ENCODE measurements at places on chromosomes 7 and 10.
A peak's percentile ranks its signal among the peaks of the same experiment; 100 is the strongest.

DNA sequence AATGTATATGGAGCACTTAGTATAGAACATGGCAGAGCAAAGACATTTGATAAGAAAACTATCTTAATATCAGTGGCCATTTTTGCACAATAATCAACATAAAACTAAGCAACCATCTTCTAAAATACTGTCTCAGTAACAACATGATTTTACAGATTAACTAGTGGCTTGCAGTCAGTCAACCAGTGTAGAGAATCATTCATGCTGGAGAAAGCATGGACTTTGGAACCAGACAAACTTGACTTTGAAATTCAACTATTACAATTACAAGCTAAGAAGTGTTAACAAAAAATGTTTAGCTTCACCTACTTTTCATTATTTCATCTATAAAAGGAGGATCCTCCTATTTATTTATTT is 27.7 kb downstream of the CUBN start:
- DNase-seq = no peak

- DNase-seq = no peak
Measured at GRCh38 chr10:48976196-48976595, 36.6 kb upstream of the LRRC18 start.

- DNase-seq = no peak
Measured at GRCh38 chr7:36182854-36183604, 30.0 kb downstream of the EEPD1 start.

GRCh38 chr7:151687523-151688235 is 168.0 kb upstream of the RHEB start:
- no peak for DNase-seq

GRCh38 chr10:71575934-71576801 is 143.4 kb downstream of the C10orf105 start:
- no peak for DNase-seq

GRCh38 chr10:3955493-3955892 is 170.5 kb upstream of the KLF6 start:
- no peak for DNase-seq

- no peak for DNase-seq
Measured at GRCh38 chr10:306007-306674, 170.9 kb downstream of the ZMYND11 start.

DNA sequence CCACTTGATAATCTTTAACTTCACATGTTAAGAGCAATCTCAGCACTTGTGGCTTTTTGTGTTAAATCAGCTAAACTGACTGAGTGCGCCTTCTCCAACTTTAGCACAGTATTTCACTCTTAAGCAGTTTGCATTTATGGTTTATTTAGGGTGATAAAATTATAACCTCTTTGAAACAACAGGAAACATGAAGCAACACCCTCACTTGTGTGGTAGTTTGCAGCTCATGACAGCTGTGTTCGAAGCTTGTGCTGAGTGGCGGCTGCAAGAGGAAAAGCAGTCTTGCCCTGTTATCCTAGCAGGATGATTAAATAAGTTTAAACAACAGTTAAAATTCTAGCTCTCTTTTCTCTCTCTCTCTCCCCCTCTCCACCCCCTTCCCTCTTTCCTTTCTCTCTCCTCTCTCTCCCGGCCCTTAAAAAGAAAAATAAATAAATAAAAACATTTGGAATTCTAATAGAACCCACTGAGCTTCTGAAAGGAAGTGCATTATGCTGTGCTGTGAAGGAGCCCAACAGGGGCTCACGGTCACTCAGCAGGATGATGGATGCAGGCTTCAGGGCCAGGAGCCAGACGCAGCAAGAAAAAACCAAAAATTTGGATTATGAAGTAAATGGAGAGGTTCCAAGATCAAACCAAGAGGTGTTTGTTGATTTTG is 25.2 kb downstream of the OGDH start:
- DNase-seq = peak; percentile 52

GRCh38 chr10:58846856-58847255 is 329.6 kb upstream of the PHYHIPL start:
- no peak for DNase-seq

DNA sequence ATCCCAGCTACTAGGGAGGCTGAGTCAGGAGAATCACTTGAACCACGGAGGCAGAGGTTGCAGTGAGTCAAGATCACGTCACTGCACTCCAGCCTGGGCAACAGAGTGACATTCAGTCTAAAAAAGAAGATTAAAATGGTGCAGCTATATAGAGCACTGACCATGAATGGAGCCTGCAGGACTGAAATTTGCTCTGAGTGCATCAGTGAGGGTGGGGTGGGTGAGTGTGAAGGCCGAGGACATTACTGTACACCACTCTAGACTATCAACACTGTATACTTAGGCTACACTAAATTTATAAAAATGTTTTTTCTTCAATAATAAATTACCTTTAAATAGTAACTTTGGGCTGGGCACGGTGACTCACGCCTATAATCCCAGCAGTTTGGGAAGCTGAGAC is 294.7 kb downstream of the PTPRN2 start:
- no peak for DNase-seq

GRCh38 chr7:33937871-33938270 is 32.5 kb downstream of the BMPER start:
- no peak for DNase-seq

DNA sequence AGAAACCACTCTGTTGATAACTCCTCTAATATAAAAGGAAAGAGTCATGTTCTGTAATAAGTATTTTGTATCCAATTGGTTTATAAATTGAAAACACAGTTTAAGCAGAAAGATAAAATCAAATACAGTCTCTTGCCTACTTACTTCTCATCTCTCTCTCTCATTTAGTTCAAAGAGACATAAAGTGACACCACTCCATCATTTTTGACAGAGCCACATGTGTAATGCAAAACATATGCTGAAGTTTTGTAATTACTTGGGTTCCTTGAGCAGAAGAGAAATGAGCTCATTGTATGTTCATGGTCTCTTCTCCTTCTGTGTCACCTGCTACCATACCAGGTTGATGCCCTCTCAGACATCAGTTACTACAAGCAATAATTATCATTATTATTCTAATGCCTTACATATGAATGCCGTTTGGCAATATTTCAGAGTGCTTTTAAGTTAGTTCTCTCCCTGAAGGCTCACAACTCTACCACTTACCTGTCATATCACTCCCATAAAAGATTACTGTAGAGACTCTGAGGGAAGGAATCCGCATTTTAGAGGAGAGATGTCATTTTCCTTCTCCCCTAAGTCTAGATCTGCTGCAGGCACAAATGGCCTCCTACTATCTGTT is 59.9 kb upstream of the SKAP2 start:
- no peak for DNase-seq

- no peak for DNase-seq
Measured at GRCh38 chr7:6385110-6385781, 62.5 kb downstream of the DAGLB start.

GRCh38 chr7:135901585-135902540 is 75.3 kb downstream of the MTPN start:
- no peak for DNase-seq

GRCh38 chr10:82266438-82266837 is 391.4 kb downstream of the NRG3 start:
- no peak for DNase-seq

GRCh38 chr7:50496569-50496968 is 46.4 kb upstream of the FIGNL1 start:
- no peak for DNase-seq

DNA sequence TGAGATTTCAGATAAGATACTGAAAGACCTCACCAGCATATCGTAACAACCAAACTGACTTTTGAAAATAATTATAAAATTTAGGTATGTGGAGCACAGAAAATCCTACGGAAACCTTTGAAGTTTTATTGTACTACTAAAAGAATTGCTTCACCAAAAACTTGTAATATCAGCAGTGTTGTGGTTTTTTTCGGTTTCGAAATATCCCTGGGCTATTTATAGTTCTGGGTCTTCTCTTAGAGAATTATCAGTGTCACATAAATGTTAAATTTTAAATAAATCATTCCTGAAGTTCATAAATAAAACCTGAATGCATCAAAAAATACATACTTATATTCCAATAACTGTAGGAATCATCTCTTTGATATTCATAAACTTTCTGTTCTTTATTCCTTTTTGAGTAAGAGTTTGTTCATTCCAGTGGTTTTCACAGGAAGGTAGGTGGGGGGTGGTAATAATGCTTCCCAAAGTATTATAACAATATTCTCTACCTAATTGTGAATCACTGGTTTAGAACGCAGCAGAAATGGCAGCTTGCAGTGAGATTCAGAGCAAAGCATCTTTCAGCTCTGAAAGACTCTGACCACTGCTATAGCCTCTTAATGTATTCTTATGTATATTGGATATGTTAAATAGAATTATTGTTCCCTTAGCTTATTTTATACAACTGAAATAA is 60.2 kb downstream of the ZNF277 start:
- no peak for DNase-seq

GRCh38 chr7:47378728-47379395 is 203.0 kb downstream of the TNS3 start:
- no peak for DNase-seq

GRCh38 chr7:92569137-92569536 is 21.1 kb downstream of the FAM133B start:
- DNase-seq = no peak

GRCh38 chr7:48217753-48218152 is 46.5 kb downstream of the ABCA13 start:
- no peak for DNase-seq

- DNase-seq = no peak
Measured at GRCh38 chr7:15584575-15584974, 22.8 kb upstream of the AGMO start.

- DNase-seq = no peak
Measured at GRCh38 chr10:1560535-1561192, 176.7 kb downstream of the ADARB2 start.

- DNase-seq = no peak
Measured at GRCh38 chr7:2814946-2815874, 28.9 kb downstream of the GNA12 start.

DNA sequence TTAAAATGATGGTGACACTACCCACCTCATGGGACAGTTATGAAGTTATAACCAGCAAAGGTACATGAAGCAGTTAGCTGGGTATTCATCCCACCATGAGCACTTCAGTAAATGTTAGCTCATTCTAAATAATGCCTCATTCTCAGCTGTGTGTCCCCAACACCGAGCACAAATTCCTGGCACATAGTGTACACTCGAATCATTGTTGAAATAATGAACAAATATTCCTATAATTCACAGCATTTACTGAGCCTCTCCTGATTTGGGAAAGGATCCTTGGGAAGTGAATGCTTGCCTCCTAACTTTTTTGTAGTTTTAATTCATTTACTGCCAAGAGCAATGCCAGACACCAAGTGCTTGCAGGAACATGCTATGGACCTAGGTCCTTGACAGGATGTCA is 235.2 kb downstream of the DGKI start:
- no peak for DNase-seq

DNA sequence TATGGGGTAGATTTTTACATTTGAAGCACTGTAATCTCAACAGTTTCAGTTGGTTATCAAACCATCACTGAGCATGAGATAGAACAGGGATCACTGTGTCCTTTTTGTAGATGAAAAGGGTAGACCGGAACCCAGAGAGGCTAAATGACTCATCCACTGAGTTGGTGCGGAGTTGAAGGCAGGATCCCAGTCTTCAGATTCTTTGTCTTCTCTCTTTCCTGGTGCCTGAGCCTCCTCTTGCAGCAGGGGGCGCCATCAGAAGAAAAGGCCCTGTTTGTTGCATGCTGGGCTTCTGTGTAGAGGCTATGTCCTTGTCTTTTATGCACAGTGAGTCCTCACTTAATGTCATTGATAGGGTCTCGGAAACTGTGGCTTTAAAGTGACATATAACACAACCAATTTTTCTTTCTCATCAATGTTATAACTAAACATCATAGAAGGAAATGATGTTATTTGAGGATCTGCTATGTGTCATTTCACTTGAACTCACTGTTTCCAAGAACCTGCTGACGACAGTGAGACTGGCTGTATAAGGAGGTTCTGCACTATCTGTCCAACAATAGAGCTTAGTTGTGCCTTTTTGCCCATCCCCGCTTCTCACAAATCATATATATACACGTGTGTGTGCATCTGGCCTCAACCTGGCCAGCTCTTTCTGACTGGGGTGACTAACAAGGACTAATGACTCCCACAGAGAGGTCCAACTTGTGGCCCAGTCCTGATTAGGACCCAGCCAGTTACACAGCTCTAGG is 14.3 kb downstream of the ZNF282 start:
- DNase-seq = peak; percentile 48

- DNase-seq = no peak
Measured at GRCh38 chr7:35555934-35556333, 139.0 kb downstream of the HERPUD2 start.

- no peak for DNase-seq
Measured at GRCh38 chr10:14953424-14954000, 384 bp downstream of the DCLRE1C start.
